ENCODE measurements at places on chromosomes 3 and 15.

DNA sequence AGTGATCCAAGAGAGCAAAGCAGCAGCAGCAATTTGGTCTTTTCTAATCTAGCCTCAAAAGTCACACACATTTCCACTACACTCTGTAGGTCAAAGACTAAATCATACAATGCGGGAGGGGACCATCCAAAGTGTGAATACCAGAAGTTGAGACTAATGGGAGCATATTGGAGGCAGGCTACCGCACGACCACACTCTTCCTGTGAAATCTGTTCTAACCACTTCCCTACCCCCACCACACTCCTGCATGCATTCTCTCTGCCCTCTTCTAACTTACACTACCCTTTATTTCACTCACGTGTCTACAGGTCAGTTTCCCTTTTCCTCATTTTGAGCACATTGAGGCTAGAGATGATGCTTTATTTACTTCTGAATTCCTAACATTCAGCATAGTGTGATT is 23.7 kb upstream of the PRTG start:
- no peak for DNase-seq

GRCh38 chr3:151835751-151836525 is 22.0 kb downstream of the AADAC start:
- no peak for DNase-seq

GRCh38 chr3:166688665-166689064 is 691.4 kb downstream of the ZBBX start:
- no peak for DNase-seq

DNA sequence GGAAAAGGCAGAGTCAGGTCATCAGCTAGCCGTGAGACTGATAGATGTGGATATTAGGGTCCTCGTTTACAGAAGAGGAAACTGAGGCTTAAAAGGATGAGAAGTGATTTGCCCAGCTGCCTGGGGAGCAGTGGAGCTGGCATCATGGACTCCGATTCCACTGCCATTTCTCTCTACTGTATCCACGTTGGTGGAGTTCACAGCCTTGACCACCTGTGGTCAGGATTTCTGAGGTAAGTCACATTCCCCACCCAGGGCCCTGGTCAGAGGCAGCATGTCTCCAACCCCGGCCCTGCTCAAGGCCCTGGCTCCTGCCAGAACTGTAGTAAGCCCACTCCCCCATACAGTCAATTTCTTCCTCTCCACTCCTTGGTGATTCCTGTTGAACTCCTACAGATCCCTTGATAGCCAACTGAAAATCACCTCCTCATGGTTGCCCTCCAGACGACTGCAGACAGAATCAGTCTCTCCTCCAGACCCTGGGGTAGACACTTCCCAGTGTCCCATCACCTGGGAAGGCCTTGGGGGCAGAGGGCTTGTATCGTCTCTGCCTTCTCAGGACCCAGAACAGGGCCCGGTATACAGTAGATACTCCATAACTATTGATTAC is 41.2 kb upstream of the SLC6A6 start:
- DNase-seq: no peak

DNA sequence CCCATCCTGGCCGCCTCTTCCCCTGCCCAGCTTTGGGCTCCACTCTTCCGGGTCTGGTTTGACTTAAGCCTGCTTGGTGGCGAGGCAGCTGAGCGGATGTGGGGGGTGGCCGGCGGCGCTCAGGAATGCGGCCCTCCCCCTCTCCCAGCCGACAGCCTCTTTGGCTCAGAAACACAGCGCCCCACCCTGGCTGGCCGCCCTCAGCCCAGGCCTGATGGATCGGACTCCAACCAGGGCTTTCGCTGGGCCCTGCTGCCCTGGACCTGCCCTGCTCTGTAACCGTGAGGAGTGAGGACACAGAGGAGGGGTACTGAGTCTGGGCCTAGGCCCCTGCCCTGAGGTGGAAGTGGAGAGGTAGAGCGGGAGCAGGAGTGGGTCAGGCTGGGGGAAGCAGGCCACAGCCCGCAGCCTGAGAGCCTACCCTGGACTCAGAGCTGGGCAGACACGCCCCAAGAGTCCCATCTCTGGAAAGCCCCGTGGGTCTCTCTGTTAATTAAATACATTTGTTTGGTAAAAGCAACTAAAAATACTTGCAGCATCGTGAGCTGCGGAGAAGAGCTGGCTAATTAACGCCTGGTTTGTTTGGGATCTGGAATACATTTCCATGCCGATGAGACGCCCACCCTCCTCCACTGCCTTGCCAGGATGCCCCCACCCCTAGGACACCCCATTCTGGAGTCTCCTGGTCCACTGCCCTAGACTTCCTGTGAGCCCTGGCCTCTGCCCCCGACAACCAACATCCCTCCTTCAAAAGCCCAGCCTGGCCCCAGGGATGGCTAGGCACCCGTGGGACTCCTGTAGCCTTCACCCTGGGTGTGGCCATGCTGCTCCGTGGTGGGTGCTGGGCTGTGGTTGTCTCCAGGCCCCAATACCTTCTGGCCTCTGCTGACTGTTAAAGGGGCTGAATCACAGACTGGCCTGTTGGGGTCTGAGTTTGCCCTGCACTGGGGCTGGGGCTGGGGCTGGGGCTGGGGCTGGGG is 19.6 kb downstream of the PLXNA1 start:
- DNase-seq: no peak

DNA sequence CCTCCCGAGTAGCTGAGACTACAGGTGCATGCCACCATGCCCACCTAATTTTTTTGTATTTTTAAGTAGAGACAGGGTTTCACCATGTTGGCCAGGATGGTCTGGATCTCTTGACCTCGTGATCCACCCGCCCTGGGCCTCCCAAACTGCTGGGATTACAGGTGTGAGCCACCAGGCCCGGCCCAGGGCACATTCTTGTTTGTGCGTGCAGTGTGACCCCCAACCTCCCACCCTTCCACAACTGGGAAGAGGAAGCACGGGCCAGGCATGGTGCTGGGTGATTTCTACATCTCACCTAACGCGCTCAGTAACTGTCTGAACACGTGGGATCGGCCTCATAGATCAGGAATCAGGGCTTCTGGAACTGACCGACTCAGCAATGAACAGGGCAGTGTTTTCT is 48.0 kb downstream of the KLHL6 start:
- no peak for DNase-seq

DNA sequence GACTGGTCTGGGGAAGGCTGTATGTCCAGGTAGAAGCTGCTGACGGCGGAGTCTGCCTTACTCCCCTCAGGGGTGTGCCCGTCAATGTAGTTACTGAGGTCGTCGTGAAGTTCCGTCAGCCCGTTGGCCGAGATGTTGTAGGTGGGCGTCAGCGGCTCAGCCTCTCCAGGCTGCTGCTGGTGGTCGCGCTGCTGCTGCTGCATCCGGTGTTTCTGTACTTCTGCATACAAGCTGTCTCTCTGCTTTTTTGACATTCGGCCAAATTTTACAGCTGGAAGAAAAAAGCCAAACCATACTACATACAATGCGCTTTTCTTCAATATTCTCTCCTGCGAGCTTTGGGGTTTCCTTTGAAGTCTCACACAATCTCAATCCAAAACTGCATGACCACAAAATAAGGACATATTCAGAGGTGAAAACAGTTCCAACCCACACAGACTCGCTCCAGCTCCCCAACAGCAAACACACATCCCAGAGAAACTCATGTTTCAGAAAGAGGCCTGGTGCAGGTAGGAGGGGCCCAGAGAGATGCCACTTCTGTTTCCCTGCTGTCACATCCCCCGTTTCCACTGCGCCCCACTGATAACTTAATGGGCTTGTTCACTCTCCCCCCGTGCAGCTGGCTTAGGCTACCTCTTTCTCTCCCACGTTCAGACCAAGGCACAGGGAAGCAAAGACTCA is 32.5 kb upstream of the ICE2 start:
- DNase-seq: no peak

DNA sequence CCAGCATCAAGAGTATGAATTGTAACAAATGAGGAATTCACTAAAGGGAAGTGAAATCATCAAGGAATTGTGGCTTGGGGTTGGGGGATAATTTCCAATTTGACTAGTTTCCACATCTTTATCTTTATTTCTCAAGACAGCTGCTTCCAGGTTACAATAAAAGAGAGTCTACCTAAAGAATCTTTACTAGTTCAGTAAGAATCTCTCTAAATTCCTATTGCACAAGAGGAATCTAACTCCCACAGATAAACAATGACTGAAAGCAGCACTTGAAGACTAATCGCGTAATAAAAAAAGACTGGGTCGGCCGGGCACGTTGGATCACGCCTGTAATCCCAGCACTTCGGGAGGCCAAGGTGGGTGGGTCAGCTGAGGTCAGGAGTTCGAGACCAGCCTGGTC is 194.4 kb downstream of the KBTBD8 start:
- DNase-seq: no peak

DNA sequence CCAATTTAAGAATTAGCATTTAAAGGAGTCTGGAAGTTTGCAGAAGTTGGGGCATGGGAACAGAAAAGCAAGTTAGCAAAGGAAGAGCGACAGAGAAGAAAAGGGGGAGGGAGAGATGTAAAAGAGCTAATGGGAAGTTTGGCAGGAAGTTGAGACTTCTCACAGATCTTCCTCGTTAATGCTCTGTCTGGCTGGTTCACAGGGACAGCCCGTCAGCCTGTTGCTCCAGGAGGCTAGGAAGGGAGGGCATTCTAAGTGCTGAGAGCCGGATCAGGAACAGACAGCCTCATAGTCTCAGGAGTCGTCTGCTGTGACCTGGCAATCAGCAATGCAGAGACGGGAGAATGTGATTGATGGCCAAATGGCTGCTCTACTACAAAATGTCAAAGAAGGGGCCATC is 150.3 kb downstream of the AGBL1 start:
- DNase-seq: no peak

- no peak for DNase-seq
Measured at GRCh38 chr3:23629181-23629894, 176.4 kb upstream of the UBE2E1 start.

GRCh38 chr15:36882487-36883131 is 217.7 kb downstream of the MEIS2 start:
- no peak for DNase-seq

DNA sequence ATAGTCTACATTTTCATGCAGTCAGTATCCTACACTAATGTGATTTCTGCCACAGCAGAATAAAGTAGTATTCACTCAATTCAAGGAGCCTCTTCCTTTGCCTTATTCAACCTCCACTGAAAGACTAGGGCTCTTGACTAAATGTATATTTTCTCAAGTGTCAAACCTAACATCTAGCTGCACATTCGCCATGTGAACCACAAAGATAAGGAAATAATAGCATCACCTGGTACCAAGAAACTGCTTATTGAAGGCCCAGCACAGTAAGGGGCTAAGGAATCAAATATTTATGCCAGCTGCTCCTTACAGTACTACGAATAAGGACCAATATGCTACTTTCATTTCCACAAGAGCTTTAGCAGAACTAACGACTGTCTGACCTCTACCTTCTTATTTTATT is 1.3 kb downstream of the SRP14 start:
- no peak for DNase-seq

GRCh38 chr15:62112616-62113593 is 46.1 kb downstream of the C2CD4A start:
- DNase-seq: no peak

GRCh38 chr3:146421819-146422759 is 47.3 kb downstream of the PLSCR2 start:
- DNase-seq: no peak

DNA sequence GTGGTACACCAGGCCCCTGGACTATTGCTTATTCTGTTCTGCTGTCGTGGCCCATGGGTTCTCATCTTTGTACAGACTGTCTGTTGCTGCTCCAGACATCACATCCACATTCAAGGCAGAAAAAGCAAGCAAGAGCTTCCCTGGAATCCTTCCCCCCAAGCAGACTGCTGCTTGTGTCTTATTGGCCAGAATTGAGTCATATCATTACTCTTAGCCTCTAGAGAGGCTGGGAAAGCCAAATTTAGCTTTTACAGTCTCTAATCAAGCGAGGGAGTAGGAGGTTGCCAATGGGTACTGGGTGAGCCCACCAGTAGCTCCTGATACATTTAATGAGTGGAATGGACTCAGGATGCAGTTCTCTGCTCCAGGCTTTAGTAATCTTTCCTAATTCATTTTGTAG is 39.4 kb downstream of the RAB6B start:
- no peak for DNase-seq

DNA sequence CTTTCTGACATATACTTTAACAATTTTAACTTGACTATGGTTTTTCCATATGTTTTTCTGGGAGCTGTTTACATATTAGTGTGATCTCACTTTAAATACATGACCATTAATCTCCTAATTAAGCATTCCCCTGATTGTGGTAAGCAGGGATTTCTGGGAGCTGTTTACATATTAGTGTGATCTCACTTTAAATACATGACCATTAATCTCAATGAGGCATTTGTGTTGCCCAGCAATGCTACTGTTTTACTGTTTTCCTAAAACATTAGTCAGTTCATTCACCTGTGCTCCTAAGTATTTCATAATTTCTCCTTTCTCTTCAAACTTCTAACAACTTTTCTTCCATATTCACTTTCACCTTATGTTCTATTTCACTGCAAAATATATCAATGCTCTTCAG is 3.6 kb upstream of the GRAMD1C start:
- DNase-seq: no peak

GRCh38 chr3:39295184-39295775 is 15.4 kb upstream of the CX3CR1 start:
- DNase-seq: no peak

DNA sequence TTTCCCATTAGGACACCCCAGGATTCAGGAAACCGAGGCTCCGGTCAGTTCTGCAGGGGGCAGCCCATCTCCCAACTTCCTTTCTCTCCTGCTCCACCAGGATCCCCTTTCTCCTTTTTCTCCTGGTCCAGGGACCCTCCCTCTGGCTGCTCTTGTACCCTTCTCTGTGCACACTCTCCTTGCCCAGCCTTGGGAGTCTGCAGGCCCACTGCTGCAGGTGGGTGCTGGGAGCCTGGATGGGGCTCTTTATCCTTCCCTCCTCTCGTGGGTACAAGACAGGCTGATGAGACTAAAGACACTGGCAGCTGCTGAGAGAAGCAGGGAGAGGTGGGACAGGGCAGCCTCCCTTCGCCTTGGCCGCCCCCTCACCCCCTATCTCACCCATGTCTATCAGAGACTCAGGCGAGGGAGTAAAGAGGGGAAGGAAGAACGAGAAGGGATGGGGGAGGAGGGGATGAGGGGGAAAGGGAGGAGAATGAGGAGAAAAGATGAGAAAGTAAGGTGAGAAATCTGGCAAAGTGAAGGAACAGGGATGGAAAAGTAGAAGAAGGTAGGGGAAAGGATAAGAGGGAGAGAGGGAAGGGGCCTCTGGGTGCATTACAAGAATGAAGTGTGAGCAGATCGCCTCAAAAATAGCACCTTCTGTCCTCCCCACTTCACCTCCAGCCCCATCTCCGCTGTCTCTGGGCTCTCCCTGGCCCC is 45.2 kb downstream of the ITGA11 start:
- no peak for DNase-seq

GRCh38 chr3:194089357-194090177 is 46.4 kb upstream of the HES1 start:
- no peak for DNase-seq
